ENCODE measurements at places on chromosomes 6 and 20.

DNA sequence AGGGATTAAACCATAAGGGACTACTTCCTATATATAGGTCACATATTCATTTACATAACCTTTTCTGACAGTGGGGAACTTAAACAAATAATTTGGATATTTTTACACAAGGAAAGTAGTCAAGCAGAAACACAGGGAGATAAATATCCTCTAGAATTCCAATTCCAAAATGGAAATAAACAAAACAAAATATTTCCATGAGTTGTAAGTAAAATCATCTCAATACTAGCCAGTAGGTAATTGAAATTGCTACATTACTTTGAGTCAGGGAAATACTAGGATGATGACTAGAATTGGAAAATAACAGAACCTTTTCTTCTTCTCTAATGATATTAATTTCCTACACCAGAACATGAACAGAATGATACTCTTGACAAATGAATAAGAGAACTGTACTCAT, 1308.1 kb upstream of the GJE1 start:
- no peak for DNase-seq

GRCh38 chr6:1770435-1770843, 160.7 kb downstream of the FOXC1 start:
- no peak for DNase-seq

DNA sequence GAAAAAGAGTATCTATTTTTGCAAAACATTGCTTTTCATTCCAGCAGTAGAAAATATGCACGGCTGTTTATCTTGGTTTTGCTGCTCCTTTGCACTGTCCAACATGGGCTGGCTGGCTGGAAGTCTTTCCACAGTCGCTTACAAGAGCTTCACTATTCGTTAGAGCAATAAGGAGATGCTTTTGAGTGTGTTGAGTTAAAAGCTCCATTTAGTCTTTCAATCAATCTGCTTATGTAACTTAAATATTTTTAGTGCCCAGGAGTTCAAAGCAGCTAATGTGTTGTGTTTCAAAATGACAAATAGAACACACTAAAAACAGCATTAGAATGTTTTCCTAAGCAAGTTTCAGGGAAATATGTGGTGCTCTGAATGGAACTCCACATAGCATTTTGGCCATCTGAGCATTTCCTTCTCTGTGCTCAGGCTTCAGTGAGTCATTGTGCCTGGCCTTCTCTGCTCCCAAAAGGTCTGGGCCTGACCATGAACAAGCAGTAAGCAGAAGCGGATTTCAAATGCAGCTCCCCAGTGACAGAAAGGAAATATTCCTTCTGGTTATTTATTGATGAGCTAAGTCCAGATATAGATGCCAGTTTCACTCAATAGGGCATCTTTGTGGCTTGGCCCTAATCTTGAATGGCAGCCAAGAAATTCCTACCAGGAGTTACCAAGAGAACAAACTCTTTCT, 580.3 kb downstream of the TENT5A start:
- no peak for DNase-seq

DNA sequence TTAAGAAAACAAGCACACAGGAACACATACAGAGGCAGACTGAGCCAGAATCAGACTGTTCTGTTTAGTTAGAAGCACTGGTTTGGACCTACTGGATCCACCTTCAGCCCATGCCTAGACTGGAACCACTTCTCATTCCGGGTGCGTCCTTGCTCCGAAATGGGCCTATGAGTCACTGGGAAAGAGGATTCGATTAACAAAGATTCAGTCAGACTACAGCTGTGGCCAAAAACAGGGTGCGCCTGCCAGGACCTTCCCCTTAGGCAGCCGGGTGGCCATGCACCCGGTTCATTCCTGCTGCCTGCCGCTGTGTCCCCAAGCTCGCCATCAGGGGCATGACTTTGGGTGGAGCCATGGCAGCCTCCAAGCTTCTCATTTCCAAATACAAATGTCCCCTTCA, 14.5 kb upstream of the KCNK5 start:
- DNase-seq, result no peak

GRCh38 chr6:150208611-150209352, 65.9 kb downstream of the PPP1R14C start:
- DNase-seq, result no peak

- DNase-seq, result no peak
Observed at GRCh38 chr20:50242178-50242514, 51.5 kb downstream of the CEBPB start.

DNA sequence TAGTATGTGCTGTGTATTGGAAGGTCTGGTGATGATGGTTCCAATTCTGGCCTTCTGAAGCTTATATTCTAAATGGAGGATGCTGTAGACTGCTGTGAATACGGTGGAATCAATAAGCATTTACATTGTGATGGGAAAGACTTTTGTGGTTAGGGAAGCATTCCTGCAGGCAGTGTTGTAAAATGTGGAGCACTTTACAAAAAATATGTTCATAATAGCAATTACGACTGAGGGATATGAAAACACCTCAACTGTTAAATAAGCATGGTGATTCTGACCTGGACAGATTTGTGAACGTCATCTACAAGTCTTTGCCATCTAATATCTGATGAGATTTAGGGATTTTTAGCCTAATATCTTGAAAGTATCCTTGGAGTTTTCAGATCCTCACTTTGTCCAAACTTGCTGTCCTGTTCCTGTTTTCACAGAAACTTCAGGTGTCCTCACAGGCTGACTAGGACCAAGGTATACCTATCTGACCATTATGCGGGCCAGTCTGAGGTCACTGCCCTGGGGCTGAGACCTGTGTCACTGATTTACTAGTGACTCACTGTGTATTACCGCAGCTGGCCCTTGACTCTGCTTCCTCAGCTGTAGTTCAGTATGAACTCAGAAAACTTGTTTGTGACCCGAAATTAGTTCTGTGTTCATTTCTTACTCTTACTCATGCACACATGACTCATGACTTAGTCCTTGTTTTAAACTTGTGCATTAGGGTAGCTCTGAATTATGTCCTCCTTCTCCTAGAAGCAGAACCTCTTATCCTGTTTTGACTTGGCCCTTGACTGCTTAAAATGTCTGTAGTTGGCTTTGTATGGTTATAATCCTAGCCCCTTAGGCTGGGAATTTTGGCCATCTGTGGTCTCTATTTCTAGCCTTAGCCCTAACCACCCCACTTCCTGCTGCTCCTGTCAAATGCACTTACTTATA, 343.0 kb downstream of the CDKAL1 start:
- DNase-seq, result no peak

DNA sequence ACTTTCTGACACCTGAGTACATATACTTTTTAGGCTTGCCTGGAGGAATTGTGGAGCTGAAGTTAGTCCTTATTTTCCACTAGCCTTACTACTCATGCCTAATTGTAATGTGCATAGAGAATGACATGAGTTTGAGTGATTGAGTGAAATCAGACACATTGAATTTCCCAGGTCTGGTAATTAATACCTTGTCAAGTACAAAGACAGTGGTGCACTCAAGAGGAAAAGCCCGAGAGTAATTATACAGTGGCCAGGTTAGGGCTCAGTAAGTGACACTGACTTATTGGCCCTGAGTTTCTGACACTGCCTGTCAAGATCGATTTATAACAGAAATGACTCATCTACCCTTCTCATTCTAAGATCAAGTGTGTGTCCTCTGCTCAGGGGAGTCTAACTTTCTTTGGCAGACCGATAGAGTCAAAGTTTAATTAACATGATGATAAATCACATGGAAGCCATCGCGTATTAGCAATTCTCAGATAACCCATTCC, 288.3 kb downstream of the TPBG start:
- DNase-seq, result no peak

DNA sequence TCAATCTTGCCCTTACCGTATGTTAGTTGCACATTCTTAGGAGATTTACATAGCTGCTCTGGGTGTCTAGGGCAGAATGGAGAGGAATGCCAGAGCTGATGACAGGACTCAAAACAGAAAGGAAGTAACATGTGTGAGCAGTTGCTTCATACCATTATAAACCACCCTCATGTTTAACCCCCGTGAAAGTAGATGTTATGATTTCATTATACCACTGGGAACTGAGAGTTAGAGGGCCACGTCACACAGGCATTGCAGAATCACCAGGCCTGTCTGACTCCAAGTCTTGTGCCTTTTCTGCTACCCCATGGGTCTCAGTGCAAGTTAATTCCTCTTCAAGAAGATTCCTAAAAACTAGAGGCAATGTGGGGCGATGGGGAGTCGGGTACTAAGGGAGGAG, 23.5 kb upstream of the SIM1 start:
- DNase-seq, result no peak

DNA sequence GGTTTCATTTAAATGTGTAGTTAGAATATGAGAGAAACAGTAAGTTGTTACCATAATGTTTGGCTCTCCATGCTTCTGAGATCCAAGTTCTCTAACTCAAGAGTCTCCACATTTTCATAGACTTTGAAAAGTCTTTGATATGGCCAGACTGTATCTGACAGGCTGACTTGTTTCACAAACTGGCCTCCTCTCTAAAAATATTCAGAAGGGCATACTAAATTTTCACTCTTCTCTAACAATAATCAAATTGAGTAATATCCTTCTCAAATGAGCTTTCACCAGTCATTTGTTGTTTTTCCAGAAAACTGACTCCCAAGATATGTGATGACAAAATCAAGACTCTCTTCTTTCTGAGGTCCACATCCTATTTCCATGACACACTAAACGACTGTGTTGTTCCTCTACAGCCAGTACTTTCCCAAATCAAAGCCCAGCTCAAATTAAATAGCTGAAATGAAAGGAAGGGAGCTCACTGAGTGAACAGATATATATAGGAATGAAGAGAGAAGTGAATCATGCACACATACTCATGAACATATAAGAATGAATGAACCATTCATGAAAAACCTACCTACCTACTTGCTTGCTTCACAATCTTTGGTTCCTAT, 15.1 kb downstream of the HIVEP2 start:
- DNase-seq, result no peak

- DNase-seq, result no peak
Observed at GRCh38 chr6:155967322-155967721, 511.7 kb upstream of the NOX3 start.

DNA sequence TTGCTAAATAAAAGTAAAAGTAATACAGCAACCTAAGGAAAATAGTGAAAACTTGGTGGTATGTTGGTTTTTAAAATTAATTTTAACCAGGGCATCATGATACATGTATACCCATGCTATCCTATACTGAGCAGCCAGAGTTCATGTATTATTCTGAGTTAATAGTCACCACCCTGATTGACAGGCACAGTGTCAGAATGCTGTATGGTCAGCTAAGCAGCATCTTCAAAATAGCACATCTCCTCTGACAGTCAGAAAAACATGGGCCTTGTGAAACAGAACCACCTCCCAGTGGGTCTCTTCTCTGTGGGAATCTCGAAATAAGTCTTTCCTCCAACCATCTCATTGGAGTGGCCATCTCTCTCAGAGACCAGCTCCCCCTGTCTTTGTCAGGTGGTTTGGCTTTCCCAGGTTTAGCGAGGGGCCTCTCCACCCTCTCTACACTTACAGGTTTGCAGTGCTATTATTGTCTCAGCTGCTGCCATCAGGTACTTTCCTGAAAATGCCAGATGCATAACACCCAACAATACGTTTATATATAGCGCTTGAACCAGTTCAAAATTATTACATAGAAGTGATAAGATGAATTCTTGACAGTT, 47.1 kb upstream of the RNF8 start:
- DNase-seq, result no peak

DNA sequence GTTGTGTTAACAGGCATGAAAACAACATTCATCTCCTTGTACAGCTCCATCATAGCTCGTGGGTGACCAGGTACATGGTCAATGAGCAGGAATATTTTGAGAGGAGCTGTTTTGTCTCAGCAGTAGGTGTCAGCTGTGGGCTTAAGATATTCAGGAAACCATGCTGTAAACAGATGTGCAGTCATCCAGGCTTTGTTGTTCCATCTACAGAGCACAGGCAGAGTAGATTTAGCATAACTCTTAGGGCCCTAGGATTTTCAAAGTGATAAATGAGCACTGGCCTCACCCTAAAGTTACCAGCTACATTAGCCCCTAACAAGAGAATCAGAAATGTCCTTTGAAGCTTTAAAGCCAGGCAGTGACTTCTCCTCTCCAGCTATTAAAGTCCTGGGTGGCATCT, 154.2 kb downstream of the BTBD9 start:
- DNase-seq, result no peak

- DNase-seq, result no peak
Observed at GRCh38 chr6:130412556-130413290, 46.9 kb downstream of the TMEM200A start.

DNA sequence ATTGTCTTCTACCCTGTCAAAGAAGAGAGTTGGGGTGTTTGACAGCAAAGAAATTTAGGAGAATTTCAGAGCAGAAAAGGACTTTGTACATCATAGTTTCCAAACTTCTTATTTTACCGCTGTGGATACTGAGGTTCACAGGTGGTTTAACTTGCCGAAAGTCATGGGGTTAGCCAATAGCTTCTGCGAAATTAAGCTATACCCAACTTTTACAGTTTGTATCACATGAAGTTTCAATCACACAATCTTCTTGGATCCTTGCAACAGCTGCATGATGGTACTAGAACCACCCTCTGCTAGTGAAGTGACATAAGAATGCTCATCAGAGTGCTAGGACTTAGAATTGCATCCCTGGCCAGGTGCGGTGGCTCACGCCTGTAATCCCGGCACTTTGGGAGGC, 345.5 kb downstream of the CD83 start:
- no peak for DNase-seq

GRCh38 chr20:1174787-1175186, 10.0 kb downstream of the TMEM74B start:
- no peak for DNase-seq

- no peak for DNase-seq
Observed at GRCh38 chr6:13741365-13741764, 29.7 kb upstream of the RANBP9 start.

- no peak for DNase-seq
Observed at GRCh38 chr6:1913577-1913976, 303.9 kb downstream of the FOXC1 start.

GRCh38 chr6:19736066-19736465, 101.1 kb upstream of the ID4 start:
- DNase-seq, result no peak

GRCh38 chr6:168039849-168040248, 39.2 kb downstream of the FRMD1 start:
- no peak for DNase-seq

- no peak for DNase-seq
Observed at GRCh38 chr20:1825507-1825906, 69.7 kb upstream of the SIRPA start.

- no peak for DNase-seq
Observed at GRCh38 chr6:6788394-6789032, 200.0 kb downstream of the LY86 start.

- DNase-seq, result no peak
Observed at GRCh38 chr6:106114492-106114891, 28.4 kb downstream of the PRDM1 start.

GRCh38 chr6:35508542-35508941, 4.2 kb downstream of the TULP1 start:
- DNase-seq, result no peak

- no peak for DNase-seq
Observed at GRCh38 chr6:135655055-135655454, 157.5 kb upstream of the AHI1 start.

All from stimulated activated CD8-positive, alpha-beta memory T cell treated with anti-CD3 and anti-CD28 coated beads, Interleukin-7, amount 100 ng/mL, for 1 hour (primary cell).